Activated CD4-positive, alpha-beta T cell treated with anti-CD3 and anti-CD28 coated beads, Interleukin-2, amount 10 ng/mL, durations not matched to agents 24 days and 14 days (primary cell): ENCODE measurements at places on chromosomes 7 and 10.

DNA sequence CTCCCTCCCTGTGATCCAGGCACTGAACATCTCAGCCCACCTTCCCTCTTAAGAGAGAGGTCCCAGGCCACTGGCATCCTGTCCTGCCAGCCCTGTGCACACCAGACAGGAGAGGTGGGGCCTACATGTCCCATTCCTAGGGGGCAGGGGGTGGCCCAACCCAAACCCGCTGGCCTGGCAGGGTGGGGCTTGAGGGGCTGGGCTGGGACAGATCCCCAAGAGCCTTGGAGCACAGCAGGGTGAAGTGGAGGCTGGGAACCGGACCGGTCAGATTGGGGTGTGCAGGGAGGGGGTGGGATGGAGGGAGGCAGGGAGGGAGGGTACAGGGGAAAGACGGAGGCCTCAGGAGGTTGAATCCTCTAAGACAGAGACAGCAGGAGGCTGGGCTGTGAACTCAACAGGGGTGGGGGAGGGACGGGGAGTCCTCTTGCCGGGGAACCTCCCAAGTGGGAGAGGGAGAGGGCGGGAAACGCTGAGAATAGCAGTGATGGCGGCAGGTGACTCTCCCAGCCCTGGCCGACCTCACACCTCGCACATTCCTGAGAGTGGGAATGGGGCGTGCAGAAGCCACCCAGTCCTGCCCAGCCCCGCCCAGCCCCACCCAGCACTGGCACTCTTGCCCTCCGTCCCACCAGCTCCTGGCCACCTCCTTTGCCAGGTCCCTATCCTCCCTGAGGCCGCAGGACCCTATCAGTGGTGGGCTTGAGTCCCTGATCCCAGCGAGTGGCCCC lies 6.7 kb downstream of the TSC22D4 start:
- DNase-seq = no peak

DNA sequence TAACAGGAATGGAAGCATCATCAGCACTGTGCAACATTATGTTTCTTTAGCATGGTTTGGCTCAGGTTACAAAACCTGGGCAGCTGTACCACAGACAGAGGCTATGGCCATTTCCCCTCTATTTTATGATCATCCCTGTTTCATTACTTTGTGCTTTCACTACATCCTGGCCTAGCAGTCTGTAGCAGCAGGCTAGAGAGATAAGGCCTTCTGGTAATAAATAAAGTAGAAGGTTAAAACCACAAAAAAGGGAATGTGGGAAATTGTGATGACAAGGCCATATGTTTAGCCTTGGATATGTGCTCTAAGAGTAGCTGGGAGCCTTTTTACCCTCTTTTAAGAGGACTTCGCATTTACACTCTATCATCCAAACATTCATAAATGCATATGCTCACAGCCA lies 266.2 kb upstream of the PHF14 start:
- DNase-seq = no peak

- no peak for DNase-seq
Observed at GRCh38 chr7:122304996-122305421, 459 bp upstream of the FEZF1 start.

GRCh38 chr10:120517196-120517595 lies 60.2 kb downstream of the PLPP4 start:
- DNase-seq = no peak
